Femur (tissue), 1 donor: ENCODE measurements at places on chromosomes 6 and 20.
A peak's percentile ranks its signal among the peaks of the same experiment; 100 is the strongest.

GRCh38 chr6:149033454-149033853 lies 284.1 kb upstream of the TAB2 start:
- no peak for DNase-seq

- no peak for DNase-seq
Observed at GRCh38 chr20:45905505-45906079, 6.4 kb downstream of the PLTP start.

DNA sequence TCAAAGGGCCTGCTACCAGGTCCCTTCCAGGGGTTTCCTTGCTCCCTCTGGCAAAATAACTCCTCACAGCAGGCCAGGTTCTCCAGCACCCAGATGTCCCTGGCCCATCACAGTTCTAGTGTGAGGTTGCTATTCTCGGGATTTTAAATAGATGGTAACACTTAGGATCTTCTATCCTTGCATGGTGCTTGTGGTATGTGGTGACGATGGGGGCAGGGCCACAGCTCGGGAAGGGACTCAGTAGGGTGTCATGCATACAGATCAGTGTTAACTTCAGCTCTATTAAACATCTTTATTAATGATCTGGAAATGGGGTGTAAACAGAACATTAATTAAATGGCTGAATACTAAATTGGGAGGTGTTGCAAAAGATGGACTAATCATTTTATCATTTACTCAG lies 323.8 kb downstream of the QKI start:
- DNase-seq: no peak

GRCh38 chr20:21702553-21703470 lies 2.7 kb upstream of the PAX1 start:
- DNase-seq: peak; percentile 90

DNA sequence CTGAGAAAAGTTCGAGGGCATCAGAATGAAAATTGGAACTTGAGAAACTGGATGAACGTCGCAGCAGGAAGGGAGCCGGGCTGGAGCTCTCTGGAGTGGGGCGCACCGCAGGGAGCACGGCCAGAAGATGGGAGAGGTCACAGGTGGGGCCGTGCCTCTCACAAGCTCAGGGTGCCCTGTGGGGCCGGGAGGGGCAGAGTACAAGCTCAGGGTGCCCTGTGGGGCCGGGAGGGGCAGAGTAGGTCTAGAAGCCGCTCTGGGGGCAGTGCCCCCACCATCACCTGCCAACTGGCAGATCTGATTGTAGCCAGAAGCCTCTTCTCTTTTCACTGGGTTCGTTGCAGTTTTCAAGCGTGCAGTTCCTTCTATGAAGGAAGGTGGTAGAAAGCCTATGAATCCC lies 61.1 kb upstream of the SNX9 start:
- no peak for DNase-seq
